ENCODE measurements at places on chromosomes 11 and 22. TPM values are rescaled to one million over a fixed set of nuclear protein-coding genes. Genes with fewer than 3 reads are reported as not detected.

DNA sequence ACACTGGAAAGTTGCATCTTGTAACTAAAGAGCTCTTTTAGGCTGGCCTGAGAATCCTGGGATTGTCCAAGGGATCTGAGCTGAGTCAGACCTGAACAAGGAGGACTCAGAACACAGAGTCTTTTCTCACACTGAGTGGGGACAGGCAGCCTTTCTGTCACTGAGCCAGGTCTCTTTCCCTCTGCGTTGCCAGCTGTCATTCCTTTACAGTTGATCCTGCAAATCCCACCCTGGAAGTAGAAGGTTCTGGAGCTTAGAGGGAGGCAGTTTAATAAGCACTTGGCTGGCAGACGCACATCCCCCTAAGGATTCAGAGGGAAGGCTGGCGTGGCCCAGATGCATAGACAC is 76.3 kb upstream of the SUSD2 start:
- DNase-seq: no peak

GRCh38 chr11:72792437-72793021 is 1.3 kb downstream of the STARD10 start:
- DNase-seq: no peak

DNA sequence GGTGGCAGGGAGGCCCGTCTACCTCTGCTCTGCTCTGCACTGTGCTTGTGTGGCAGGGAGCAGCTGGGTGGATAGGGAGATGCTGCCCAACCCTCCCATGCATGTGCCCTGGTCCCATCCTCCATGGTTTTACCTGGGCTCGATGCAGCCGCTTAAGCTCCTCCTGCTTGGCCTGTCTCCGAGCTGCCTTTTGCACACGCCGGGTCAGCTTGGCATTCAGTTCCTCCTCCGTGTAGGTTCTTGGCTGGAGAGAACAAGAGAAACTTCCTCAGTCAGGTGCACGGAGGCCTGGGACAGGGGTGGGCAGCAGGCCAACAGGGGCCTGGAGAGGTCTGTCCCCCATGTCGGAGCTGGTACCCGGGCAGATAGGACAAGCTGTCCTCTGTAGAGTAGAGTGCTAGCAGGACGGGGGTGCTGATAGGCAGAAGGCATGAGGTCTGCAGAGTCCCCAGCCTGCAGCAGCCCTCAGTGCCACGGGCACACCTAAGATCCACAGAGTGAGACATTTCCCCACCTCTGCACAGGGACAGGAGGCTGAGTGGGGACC is 36.4 kb upstream of the BID start:
- no peak for DNase-seq

- DNase-seq: peak; percentile 42
These were observed 147.2 kb downstream of the TRPC6 start for GRCh38 chr11:101436511-101437142.

C11orf97 gene
- not detected for total RNA-seq

Data from neural crest cell (in vitro differentiated cells).